ENCODE measurements at places on chromosomes 7 and 10. TPM values are rescaled to one million over a fixed set of nuclear protein-coding genes. Genes with fewer than 3 reads are reported as not detected.

Gene RASSF4
- 1.2 TPM for total RNA-seq

Gene UBN2
- total RNA-seq: 11.6 TPM

Gene PRKRIP1
- 28.3 TPM for total RNA-seq

DNA sequence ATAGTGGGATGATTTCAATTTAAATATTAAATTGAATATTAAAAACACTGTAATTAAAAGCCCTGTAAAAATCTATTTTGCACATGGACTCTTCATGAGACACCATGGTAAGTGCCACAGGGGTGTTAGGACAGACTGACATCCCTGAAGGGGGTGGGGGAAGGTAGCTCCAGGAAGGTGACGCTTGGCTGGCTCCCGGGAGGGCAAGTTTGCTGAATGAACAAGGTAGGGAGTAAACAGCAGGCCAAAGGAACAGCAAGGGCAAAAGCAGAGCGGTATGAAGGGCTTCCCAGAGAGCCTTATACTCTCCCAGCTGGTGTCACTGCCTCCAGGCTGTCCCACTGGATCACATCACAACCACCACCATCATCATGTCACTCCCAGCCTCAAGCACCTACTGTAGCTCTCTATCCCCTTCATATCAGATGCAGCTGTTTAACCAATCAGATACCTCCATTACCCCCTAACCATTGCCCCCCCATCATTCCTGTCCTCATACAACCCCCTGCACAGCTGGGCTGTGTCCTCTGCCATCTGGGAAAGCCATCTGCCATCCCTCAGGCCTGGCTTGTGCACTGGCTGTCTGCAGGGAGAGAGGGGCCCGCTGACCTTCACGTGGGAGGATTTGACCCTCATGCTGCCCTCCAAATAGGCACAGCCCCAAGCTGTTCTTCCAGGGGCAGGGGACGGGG, 19.5 kb downstream of the HSPA12A start:
- DNase-seq: no peak
- H3K4me1 ChIP-seq: peaks cover 21% of the 10 kb centered on the region

- H3K4me3 ChIP-seq: no peak overlapping the region
- DNase-seq: no peak
- H3K36me3 ChIP-seq: no peaks in the 10 kb centered on the region
- H3K27me3 ChIP-seq: peaks cover 63% of the 10 kb centered on the region
- no peak overlapping the region for H3K27ac ChIP-seq
Observed at GRCh38 chr10:101310529-101311184, 43.3 kb upstream of the BTRC start.

DNA sequence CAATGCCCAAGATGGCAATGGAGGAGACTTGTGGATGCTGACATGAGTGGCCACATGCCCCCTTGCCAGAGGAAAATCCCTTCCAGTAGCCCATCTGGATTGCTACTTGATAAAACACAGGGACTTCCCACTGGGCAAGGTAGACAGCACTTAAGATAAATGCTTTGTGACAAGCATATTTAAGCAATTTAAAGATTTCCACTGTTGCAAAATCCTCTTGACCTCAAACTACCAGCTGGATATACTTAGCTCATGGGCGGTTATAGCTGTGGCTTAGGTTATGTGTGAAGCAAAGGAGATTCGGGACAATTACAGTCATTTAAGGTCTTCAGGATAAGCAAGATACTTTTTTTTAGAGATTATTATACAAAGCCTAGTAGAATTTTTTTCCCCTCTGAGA, 238.1 kb downstream of the BMPER start:
- no peaks in the 10 kb centered on the region for H3K36me3 ChIP-seq
- H3K27me3 ChIP-seq: no peaks in the 10 kb centered on the region
- no peak for DNase-seq
- no peak overlapping the region for H3K4me3 ChIP-seq

DNA sequence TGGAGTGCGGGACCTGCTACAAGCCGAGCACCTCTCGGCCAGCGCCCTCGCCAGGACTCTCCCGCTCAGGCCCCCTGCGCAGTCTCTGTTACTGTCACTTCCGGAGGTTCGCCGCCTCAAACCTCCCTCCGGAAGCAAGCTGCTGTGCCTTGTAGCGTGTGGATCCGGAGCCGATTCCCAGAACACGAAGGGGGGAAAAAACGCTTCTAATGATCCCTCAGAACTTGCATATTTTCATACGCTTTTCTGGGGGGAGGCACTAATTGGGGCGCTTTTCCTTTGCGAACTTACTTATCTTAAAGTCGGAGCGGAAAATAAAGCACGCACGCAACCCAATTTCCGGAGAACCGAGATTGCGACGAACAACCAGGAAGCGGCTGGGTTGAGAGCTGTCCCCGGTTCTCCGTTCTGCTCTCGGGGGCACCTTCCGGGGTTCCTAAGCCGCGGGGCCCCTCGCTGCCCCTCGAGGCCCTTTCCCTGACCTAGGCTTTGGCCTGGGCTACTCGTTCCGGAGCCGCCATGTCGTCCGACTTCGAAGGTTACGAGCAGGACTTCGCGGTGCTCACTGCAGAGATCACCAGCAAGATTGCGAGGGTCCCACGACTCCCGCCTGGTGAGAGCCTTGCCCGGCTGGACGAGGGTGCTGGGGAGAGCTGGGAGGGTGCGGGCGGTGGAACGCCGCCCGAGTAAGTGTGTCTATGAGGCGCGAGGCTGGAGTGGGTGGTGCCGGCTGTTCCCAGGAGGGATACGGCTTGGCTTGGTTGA, at the start of the genes VTI1A and ZDHHC6:
Gene VTI1A, plus strand, starts transcription at position 361 of the 765 bp plus-strand sequence. Its CDS starts 159 bp downstream, at position 520.
Gene ZDHHC6, minus strand, starts transcription at position 60 of the 765 bp plus-strand sequence. CDS start 1,478 bp downstream, outside the sequence.
- DNase-seq: peak; percentile 86
- peaks cover 36% of the 10 kb centered on the region for H3K36me3 ChIP-seq
- peak within 1 kb of the TSS; percentile 86 for H3K27ac ChIP-seq

GRCh38 chr10:114525368-114525949, 121.2 kb upstream of the AFAP1L2 start:
- peaks cover 34% of the 10 kb centered on the region for H3K36me3 ChIP-seq
- H3K27me3 ChIP-seq: no peaks in the 10 kb centered on the region

- H3K4me1 ChIP-seq: peaks cover 3% of the 10 kb centered on the region
- H3K27ac ChIP-seq: no peak overlapping the region
- peaks cover 34% of the 10 kb centered on the region for H3K36me3 ChIP-seq
- DNase-seq: no peak
Observed at GRCh38 chr10:112159469-112159868, 24.1 kb downstream of the GPAM start.
